SK-MEL-5 (cell line): ENCODE measurements at places on chromosomes 16 and 17. TPM values are rescaled to one million over a fixed set of nuclear protein-coding genes. Genes with fewer than 3 reads are reported as not detected.

DNA sequence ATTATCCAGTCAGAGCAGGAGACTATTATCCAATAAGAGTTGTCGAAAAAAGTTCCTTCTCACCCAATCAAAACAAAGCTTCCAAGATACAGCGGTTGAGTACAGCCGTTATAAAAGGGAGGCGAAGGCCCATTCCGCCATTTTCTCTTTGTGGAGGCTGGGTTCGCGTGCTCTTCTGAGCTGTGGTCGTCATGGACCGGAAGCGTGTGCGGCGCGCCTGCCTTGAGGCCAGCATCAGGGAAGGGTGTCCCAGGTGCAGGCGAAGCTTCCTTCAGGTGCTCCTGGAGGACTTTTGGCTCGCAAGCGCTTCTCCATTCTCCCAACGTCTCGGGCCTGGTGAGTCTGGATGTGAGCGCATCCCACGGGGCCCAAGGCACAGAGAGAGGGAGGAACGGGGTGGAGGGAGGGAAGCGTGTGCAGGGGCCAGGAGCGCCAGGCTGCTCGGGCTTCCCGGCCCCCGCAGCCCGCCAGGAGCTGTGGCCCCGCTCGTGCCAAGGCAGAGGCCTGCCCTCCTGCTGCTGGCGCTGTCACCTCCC, 99.2 kb downstream of the GOSR1 start:
- no peak for DNase-seq

SCIMP gene
- total RNA-seq: not detected in 2 replicates

TMEM238L gene
- total RNA-seq: not detected in 2 replicates

DNA sequence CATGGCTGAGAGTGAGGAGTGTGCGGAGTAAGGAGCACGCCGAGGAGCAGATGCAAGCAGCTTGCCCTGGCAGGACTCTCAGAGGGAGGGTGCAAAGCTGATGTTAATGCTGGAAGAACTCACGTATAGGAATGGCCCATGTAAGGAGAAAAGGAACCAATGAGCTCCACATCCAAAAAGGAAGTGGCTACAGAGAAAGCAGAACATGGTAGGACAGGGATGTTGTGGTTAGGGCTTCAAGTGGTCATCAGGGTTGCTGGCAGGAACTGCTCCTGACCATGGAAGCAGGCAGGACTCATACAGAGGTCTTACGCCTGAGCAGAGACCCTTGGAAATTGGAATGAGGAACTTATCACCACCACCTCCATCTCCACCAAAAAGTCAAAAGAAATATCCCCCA, 5.2 kb downstream of the MYO1D start:
- DNase-seq: no peak

GSG1L gene
- not detected in 2 replicates for total RNA-seq

DNA sequence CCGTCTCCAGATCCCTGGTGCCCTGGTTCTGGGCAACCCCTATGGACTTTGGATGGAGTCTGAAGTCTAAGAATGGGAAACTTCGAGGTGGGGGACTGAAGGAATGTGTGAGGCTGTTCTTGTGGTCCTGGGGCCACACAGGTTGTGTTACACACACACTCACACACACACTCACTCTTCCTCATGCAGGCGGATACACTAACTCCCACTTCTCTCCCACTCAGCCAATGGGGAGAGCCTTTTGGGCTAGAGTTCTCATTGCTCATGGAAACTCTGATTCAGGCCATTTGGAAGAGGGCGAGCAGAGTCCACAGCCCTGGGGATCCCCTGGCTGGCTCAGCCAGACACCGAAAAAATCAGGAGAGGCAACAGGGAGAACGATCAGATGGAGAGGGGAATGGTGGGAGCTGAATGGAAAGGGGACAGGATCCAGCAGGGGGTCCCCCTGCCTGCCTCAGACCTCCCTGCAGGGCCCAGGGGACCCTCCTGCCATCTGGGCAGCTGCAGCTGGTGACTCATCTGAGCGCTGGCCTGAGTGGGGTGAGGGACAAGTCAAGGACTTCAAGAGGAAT, 9.1 kb downstream of the IGFBP4 start:
- DNase-seq: no peak

GRCh38 chr17:82645516-82645915, 2.7 kb downstream of the WDR45B start:
- DNase-seq: no peak

DNA sequence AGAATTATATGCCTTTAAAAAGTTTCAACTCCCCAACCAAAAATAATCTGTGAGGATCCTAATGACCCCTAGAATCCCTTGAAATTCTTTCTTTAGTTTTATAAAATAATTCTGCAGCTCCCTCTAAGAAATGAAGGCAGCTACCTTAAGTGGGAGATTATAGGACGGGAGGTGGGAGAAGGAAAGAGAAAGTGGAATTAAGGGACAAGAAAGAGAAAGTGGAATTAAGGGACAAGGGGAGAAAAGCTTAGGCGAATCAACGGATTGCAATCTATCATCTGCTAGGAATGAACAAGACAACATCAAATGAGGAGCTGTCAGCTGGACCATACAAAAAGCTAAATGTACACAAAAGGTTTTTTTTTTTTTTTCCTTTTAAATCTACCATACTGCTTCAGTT, 262.0 kb downstream of the ZFHX3 start:
- peak; percentile 6 for DNase-seq

PRDM7 gene
- 4.1 and 6.2 TPM in 2 replicates for total RNA-seq

DNA sequence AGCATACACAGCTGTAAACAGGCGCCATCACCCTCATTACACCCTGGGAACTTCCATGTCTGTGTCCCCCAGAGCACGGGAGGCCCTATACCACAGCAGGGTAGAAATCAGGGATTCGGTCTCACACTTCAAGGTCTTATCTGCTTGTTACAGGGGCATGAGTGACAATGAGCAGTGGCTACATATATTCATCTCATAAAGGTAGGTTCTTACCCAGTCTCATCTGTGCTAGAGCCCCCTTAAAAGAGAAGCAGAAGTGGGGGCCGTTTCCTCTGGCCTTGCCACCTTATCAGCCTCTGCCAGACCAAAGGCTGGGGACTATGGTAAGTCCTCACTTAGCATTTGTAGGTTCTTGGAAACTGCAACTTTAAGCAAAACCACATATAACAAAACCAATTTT, 46.5 kb downstream of the IRX5 start:
- DNase-seq: no peak

TRPV3 gene
- total RNA-seq: 0.53 TPM in 1 of 2 replicates, not detected in the other

RGS11 gene
- total RNA-seq: 0.35 and 0.74 TPM in 2 replicates

DNA sequence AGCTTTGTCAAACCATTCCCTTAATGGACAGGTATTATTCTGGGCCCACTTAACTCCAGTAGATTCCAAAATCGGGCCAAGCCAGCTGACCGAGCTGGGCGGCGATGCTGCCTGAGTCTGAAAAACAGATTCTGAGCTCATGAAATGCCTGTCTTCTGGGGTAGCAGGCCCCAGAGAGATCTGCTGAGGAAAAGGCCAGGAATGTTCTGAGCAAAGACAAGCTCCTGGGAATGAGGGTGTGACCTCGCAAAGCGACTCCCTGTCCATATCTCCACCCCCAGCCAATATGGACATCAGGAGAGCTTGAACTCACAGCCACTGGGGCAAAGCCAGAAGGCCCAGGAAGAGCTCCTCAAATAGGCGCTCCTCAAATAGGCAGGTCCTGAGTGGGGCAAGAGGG, 23.7 kb downstream of the ZNF423 start:
- no peak for DNase-seq

- peak; percentile 84 for DNase-seq
These were observed 1.4 kb upstream of the MATCAP1 start for GRCh38 chr16:67184995-67185650.

GRCh38 chr16:78535098-78535497, 435.6 kb downstream of the WWOX start:
- no peak for DNase-seq

DNA sequence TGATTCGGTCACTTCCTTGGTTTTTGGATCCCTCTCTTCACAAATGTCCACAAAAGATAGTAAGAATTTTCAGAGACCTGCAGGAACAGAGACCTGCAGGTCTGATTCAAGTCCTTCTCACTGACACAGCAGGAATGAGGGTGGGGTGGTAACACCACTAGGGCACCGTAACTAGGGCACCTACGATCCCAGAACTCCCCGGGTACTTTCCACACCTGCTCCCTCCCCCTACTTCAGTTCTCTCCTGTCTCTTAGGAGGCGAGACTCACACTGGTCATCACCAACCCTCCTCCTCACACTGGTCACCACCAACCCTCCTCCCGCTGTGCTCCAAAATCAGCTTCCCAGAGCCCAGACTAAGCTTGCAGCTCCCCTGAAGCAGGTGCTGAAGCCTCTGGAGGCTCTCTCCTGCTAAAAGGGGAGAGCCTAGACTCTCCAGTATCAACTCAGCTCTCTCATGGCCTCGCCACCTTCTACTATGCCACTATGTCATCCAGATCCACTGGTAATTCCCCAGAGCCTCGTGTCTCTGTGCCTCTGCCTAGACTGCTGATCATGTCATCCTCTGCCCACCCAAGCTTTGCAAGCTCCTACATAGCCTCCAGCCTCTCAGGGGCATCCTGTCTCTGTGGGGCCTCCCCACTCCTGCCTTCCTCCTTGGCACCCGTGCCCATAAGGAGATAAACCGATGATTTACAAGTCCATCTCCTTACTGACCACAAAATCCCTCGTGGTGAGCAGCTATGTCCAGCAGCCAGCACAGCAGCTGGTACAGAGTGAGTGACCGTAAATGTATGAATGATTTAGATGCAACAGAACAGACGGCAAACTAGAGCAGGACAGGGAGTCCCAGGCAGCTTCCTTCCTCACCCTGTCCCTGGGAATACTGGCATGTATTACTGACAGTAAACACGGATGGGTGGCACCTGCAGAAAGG, 63.4 kb upstream of the GSG1L start:
- no peak for DNase-seq

DNA sequence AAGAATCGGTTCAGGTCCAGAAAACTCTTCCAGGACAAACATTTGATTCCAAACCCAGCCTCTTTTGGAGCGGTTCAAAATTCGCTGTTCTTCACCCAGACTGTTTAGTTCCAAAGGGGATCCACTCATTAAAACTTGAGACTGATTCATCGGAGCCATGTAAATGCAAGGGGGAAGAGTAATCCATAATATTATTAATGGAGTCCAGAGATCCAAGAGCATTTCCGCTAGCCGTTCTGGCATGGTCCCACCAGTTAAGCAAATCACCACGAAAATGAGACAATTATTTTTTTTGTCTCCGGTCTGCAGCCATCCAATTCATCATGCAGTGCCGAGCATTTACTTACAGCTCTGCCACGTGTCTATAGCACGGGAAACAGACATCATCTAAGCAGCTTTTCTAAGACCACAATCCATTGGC, 15.1 kb downstream of the CDH8 start:
- no peak for DNase-seq

DNA sequence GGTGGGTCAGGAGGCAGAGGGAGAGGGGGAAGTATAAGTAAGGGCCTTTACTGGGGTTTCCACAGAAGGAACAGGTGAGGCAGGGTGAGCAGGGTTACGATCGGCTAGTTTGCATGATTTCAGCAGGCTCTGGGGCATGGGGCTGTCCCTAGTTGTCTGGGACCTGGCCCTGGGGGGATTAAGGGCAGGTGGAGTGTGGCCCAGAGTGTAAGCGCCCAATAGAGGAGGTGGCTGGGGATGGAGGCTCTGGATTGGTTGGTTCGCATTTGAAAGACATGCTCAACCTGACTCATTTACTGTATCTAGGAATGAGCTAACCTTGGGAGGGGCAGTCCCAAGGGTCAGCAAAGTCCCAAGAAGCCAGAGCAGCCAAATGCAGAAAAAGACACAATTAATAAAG, 230.3 kb downstream of the MAP2K4 start:
- DNase-seq: no peak

DNA sequence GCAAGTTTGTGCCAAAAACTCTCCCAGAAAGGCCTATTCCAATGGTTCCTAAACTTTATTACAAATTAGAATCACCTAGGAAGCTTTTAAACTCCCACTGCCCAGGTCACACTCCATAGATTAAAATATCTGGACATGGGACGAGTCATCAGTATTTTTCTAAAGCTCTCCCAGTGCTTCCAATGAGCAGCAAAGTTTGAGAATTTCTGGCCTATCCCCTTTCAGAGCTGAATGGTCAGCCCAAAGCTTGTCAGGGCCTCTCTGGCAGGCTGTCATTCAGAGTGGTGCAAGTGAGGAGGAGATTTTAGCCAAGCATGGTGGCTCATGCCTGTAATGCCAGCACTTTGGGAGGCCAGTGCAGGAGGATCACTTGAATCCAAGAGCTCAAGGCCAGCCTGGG, 2.4 kb downstream of the BCL6B start:
- no peak for DNase-seq

ATXN1L gene
- total RNA-seq: 10.3 and 10.5 TPM in 2 replicates

GRCh38 chr17:8441690-8442089, 6.0 kb downstream of the NDEL1 start:
- no peak for DNase-seq

DNA sequence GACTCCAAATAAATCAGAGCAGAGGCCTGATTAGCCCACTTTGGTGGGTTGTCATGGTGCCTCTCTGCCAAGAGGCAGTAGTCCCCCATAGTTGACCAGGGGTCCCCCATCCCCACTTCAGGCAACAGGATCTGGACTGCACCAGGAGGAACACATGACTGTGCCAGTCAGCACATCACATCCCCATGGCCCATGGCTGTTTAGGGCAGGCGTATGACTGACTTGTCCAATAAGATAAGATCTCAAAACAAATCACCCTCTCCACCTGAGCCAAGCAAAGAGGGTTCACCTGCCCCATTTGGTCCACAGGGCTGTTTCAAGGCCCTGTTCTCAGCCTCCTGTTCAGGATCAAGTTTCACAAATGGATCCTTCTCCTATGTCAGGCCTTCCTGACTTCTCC, 93.3 kb downstream of the C16orf78 start:
- no peak for DNase-seq

- peak; percentile 37 for DNase-seq
These were observed 151.2 kb downstream of the MSI2 start for GRCh38 chr17:57407287-57408070.

DNA sequence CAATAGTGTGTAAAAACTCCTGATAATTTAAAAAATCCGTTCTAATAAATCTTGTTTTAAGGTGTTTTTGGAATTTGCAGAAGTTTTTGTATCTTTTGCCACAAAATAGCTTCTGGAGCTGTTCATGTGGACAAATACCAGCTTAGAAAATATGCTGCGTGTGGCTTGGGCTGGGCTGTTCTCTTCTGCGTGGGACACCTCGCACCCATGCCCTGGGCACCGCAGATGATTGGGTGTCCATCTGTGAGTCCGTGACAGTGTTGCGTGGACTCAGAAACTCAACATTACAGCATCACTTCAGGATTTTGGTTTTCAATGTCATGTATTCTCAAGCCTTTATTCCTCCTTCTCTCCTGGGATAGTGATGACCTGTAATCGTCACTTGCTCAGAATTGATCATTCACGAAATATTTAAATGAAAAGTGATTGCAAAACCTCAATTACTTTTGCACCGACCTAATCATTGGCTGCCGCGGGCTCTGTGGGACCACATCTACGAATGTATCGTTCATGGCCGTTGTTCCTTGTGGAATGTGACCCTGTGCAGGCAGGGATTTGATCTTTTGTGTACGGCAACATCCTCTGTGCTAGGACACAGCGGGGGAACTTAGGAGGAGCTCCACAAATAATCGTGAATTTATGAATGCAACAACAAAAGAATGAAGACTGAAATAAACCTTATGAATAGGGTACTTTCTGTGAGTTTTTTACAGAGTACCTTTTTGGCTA, 210.3 kb upstream of the FOXF1 start:
- no peak for DNase-seq

FOXK2 gene
- 33.0 and 33.6 TPM in 2 replicates for total RNA-seq

- no peak for DNase-seq
These were observed 20.0 kb downstream of the NUFIP2 start for GRCh38 chr17:29273924-29274323.

RAMP2 gene
- not detected in 2 replicates for total RNA-seq

GRCh38 chr16:89187770-89188392, 12.5 kb downstream of the SLC22A31 start:
- no peak for DNase-seq

NOTUM gene
- total RNA-seq: 3.0 TPM in 2 replicates
